ENCODE measurements at places on chromosomes 5 and 9. TPM values are rescaled to one million over a fixed set of nuclear protein-coding genes. Genes with fewer than 3 reads are reported as not detected.

Gene IFNB1
- polyA plus RNA-seq, result not detected

Gene LURAP1L
- not detected for polyA plus RNA-seq

Gene OBP2B
- not detected for polyA plus RNA-seq

Gene IRX4
- polyA plus RNA-seq, result not detected

Gene SNCAIP
- not detected for polyA plus RNA-seq

DNA sequence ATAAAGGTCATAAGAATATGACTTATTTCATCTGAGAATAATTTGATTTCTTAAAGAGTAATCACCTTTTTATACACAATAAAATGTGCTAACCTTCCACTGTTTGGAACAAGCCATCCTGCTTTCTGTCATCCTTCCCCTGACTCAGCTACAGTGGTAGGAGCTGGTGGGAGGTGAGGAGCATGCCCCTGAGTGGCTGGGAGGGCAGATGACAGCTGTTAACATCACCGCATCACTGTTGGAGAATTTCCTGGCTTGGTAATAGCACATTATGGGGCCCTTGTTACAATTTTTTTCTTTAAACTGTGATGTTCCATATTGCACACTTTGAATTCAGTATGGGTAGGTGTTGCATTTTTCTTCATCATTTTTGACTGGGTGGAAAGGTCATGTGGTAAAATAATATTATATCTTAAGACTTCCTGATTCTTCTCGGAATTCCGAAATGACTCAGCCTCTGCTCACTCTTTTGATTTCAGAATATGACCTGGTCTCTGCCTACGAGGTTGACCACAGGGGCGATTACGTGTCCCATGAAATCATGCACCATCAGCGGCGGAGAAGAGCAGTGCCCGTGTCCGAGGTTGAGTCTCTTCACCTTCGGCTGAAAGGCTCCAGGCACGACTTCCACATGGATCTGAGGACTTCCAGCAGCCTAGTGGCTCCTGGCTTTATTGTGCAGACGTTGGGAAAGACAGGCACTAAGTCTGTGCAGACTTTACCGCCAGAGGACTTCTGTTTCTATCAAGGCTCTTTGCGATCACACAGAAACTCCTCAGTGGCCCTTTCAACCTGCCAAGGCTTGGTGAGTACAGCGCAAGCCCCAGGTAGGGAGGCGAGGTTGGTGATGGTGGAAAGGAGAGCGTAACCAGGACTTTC, 5.8 kb downstream of the ADAMTS16 start:
- no peaks in the 10 kb centered on the region for H3K4me1 ChIP-seq
- H3K36me3 ChIP-seq, result no peaks in the 10 kb centered on the region
- no peak overlapping the region for H3K27ac ChIP-seq
- no peak overlapping the region for H3K4me3 ChIP-seq
- no peak for DNase-seq

DNA sequence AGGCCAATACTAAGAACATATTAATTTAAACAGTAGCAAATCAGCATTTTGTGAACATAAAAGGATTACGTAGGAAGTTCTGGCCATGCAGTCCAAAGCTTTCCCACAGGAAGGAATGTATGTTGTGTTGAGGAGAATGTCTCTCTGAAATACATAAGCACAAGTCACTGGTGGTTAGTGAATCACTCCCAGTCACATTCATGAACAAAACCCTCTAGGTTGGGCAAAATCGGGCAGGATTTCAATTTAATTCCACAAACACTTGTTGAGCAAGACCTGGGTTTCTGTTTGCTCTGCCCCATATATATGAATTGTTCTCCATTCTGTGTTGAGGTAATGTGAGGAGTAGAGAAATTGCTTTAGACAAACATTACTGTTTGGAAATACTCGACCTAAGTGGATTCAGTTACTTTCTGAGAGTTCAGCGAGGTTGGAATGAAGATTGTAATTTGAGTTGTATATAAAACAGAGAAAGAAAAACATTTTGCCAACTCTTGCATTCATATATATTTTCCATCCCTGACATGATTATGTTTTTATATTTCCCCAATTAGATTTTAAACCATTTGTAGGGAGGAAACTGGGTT, 127.6 kb upstream of the RPS23 start:
- no peaks in the 10 kb centered on the region for H3K4me1 ChIP-seq
- no peak overlapping the region for H3K4me3 ChIP-seq
- no peak for DNase-seq
- H3K36me3 ChIP-seq, result no peaks in the 10 kb centered on the region
- H3K27ac ChIP-seq, result no peak overlapping the region

- H3K27ac ChIP-seq, result no peak overlapping the region
- peak; percentile 41 for DNase-seq
- no peak overlapping the region for H3K4me3 ChIP-seq
- H3K4me1 ChIP-seq, result peaks cover 53% of the 10 kb centered on the region
Observed at GRCh38 chr9:129595903-129596540, 24.9 kb downstream of the C9orf50 start.

- H3K27me3 ChIP-seq, result no peaks in the 10 kb centered on the region
- no peaks in the 10 kb centered on the region for H3K4me1 ChIP-seq
- no peak for DNase-seq
- H3K4me3 ChIP-seq, result no peak overlapping the region
- H3K36me3 ChIP-seq, result no peaks in the 10 kb centered on the region
- no peak overlapping the region for H3K27ac ChIP-seq
Observed at GRCh38 chr9:27142299-27142930, 33.4 kb downstream of the TEK start.

- no peaks in the 10 kb centered on the region for H3K36me3 ChIP-seq
- no peaks in the 10 kb centered on the region for H3K4me1 ChIP-seq
- H3K27me3 ChIP-seq, result no peaks in the 10 kb centered on the region
- no peak for DNase-seq
- no peak overlapping the region for H3K4me3 ChIP-seq
Observed at GRCh38 chr9:18366184-18366583, 107.8 kb upstream of the ADAMTSL1 start.

DNA sequence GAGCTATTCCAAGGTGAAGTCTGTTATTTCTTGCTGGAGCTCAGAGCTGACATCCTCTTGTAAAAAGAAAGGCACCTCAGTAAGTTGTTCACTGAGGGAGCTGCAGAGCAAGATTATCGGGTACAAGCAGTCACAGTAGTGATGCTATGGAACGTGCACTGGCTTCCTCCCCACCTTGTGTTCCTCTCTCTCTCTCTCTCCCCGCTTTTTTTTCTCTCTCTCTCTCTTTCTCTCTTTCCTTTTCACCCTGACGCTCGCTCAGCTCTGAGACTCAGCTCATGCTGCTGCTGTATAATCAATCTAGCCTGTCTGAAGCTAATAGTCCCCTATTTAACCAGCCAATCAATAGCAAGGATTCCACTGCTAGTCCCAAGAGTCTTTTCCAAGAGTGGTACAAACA, 587.6 kb upstream of the CDH18 start:
- no peaks in the 10 kb centered on the region for H3K36me3 ChIP-seq
- no peaks in the 10 kb centered on the region for H3K27me3 ChIP-seq
- no peak overlapping the region for H3K27ac ChIP-seq
- DNase-seq, result no peak
- H3K4me3 ChIP-seq, result no peak overlapping the region

DNA sequence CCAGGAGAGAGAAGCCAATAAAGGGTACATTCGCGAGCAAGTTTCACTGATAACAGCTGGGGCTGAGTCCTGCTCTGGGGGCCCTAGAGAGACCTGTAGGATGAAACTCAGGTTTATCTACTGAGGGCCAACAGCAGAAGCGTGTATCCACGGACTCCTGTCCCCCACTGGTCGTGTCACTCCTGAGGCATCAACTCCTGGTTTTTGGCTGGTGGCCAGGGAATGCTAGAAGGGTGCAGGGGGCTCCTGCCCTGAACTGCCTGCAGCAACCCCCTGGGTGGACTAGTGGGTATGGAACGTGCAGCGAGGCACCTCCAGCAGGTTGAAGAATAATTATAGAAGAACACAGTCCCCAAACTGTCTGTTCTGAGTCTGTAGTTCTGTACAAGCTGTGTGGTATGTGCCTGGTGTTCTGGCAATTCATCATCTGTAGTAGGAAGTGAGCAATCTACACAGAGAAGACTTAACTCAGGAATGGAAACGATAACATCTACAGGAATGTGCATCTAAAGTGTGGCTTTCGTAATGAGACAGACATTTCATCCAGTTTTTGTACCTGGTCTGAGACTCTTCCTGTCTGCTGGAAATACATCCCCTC, 64.5 kb upstream of the GNA14 start:
- H3K4me1 ChIP-seq, result peaks cover 49% of the 10 kb centered on the region
- no peaks in the 10 kb centered on the region for H3K27me3 ChIP-seq
- H3K36me3 ChIP-seq, result no peaks in the 10 kb centered on the region
- no peak overlapping the region for H3K4me3 ChIP-seq

DNA sequence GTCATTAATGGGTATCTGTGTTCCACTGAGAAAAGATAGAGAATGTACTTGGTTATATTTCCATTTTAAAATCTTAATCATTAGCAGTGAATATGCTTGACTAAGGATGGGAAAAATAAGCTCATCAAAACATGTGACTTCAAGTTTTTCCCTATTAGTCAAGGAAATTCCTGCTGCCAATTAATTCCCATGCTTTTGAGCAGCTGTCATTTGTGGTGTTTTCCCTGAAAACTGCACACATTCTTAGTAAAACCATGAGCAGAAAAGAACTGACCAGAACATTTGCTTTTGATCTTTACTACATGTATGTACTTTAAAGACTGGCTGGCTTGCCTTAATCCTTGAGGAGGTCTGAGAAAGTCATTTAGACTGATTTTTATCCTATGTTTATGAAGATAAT, 75.2 kb downstream of the AOPEP start:
- DNase-seq, result no peak
- H3K4me3 ChIP-seq, result no peak overlapping the region
- no peaks in the 10 kb centered on the region for H3K27me3 ChIP-seq
- H3K4me1 ChIP-seq, result peaks cover 12% of the 10 kb centered on the region

DNA sequence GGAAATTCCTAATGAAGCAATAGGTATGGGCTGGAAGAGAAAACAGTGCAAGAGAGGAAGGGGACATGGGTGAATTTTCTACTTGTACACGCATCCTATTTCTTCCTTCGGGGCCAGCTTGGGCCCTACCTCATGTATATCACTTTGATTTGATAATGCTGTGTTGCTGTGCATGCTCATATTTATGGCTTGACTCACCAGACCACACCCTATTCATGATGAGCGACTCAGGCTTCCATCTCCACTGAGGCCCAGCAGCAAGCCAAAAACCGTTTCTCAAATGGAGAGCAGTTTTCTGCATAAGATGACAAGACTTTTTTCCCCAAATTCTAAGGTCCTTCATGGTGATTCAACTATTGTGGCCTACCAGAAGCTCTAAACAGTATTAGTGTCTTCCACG, 2039.1 kb upstream of the CDH9 start:
- no peak for DNase-seq
- no peaks in the 10 kb centered on the region for H3K36me3 ChIP-seq
- no peak overlapping the region for H3K27ac ChIP-seq
- H3K27me3 ChIP-seq, result no peaks in the 10 kb centered on the region
- H3K4me3 ChIP-seq, result no peak overlapping the region

DNA sequence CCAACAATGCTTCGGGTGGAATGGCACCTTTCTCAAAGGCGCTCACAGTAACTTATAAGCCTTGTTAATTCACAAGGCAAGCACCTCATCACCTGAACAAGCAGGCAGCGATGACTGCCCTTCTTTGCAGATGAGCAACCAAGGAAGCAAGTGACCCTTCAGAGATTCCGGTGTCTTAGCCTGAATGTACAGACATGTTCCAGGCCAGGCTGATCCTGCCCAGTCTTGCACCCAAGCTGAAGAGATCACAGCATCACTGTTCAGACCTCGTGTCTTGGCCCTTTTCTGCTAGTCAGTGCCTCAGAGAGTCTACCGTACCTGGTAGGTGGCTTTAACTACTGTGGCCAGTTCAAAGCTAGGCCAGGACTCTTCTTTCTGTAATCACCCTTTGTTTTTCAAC, 94.7 kb upstream of the ERCC6L2 start:
- no peaks in the 10 kb centered on the region for H3K4me1 ChIP-seq
- DNase-seq, result no peak
- H3K27ac ChIP-seq, result no peak overlapping the region
- H3K4me3 ChIP-seq, result no peak overlapping the region
- no peaks in the 10 kb centered on the region for H3K36me3 ChIP-seq
- no peaks in the 10 kb centered on the region for H3K27me3 ChIP-seq

DNA sequence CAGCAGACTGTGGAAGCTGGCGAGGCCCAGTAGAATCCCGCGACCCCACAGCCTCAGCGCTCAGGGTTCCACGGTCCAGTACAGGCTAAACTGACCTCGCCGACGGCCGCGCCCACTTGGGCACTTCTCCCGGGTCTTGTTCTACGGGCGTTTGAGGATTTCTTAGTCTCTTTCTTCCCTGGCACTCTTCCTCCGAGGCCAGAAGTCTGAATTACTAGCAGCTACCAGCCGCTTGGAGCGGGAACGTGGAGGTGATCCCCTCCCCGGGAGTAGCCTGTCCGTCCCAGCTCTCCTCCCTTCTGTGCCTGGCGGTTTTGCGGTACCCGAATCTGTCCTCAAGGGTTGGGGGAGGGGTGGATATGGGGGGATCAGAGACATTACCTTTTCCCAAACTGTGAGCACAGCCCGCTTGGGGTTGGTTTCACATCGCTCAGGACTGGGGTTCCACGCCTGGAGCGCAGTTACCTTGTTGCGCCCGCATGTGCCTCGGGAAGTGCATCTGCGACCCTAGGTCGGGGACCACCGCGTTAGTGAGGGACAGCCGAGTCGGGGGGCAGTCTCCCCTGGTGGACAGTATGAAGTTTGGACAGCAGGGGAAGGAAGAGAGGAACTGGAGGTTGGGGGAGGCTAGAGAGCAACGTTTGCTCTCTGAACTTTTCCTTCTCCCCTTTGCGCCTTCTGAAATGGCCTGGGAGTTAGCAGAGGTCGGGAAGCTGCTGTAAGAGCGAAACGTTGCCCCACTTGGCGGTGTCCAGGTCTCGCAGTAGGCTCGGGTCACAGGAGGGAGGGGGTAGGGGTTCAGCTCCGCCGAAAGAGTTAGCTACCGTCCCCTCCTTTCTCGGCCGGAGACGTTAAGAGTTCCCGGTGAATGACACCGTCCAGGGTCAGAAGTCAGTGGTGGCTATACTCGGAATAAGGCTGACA, 190.8 kb downstream of the MEF2C start:
- DNase-seq, result no peak
- no peak overlapping the region for H3K27ac ChIP-seq
- peak overlapping the region; percentile 4 for H3K4me3 ChIP-seq
